ENCODE measurements at places on chromosomes 7 and 10.

- no peak for DNase-seq
These were observed 67.3 kb downstream of the OGDH start for GRCh38 chr7:44673771-44674170.

- no peak for DNase-seq
These were observed 739.0 kb upstream of the GALNT17 start for GRCh38 chr7:70392877-70393435.

DNA sequence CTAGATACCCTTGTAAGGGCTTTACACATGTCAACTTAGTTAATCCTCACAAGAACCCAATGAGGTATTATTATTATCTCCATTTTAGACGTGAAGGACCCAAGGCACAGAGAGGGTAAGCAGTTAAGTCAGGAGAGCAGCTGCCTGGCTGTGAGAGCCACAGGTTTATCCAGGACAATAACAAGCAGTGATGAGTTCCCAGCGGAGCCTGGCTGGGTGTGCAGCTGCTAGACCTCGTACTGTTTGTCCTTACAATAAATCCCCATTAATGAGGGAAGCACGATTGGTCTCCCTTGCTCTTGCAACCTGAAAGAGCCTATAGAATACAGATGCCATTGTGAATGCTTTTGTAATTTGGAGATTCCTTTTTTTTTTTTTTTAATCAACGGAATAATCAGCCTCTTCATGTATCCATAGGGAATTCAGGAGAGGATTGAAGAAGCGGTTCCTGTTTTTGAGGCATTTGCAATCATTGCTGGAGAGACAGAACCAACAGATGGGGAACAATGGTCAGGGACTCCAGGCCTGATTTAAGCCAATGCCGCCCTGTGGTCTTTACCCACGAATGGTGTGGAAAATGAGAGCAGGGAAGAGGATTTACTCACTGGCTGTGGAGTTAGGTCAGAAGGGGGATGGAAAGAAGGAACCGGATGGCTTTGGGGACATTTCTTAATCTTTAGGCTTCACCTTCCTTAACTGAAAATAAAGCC, 12.3 kb upstream of the ASB4 start:
- no peak for DNase-seq

DNA sequence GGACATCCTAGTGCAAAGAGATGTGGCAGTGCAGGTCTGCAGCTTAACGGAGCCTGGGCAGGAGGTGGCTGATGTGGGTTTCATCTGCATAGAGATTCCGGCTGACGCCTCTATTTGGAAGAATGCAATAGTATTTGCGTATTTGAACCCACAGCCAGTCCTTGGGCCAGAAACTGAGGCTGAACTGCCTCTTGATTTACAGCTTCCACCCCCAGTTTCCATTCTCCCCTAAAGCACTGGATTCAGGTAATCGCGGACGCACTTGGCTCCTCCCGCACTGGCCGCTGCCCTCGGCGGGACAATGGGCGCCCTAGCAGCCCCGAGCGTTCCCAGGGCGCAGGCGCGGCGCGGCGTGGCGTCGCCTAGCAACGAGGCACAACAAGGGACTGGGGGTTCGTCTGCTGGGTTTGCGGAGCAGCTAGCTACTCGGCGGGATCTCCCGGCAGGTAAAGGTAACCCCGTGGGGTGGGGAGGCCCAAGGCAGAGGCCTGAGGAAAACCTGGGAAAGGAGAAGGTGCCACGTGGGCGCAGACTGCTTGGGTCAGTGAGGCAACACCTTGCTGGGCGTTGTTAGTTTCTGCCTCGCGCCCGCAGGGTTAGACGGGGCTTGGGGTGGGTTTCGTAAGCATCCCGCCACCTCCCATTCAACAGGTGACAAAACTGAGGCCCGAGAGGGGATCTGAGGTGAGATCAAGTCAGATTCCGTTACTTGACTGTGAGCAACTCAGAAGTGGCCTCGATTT, at the start of gene ARMC3:
ARMC3 (plus strand) TSS at position 393 of the 743 bp plus-strand sequence. CDS start 3,944 bp downstream, outside the sequence.
- peak; percentile 68 for DNase-seq

DNA sequence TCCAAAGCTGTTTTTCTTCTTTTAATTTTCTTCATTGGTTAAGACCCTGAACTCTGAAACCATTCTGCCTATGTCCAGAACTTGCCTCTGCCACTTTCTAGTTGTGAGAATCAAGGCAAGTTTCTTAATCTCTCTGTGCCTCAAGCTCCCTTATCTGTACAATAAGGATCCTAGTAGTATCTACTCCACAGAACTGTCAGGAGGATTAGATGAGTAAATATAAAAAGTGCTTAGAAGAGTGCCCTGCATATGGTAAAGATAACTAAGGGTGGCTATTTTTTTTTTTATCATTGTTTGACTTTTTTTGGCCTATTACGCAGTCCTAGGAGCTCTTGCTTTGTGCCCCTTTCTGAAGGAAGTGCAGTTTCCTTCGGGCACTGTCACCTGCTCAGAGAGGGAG, 46.4 kb upstream of the RAPGEF5 start:
- DNase-seq = no peak

GRCh38 chr10:100362570-100363496, 15.8 kb downstream of the SCD start:
- no peak for DNase-seq

- DNase-seq = no peak
These were observed 165.2 kb downstream of the AMPH start for GRCh38 chr7:38465956-38466355.

- DNase-seq = no peak
These were observed 2.5 kb downstream of the ENTPD1 start for GRCh38 chr10:95758351-95759025.

DNA sequence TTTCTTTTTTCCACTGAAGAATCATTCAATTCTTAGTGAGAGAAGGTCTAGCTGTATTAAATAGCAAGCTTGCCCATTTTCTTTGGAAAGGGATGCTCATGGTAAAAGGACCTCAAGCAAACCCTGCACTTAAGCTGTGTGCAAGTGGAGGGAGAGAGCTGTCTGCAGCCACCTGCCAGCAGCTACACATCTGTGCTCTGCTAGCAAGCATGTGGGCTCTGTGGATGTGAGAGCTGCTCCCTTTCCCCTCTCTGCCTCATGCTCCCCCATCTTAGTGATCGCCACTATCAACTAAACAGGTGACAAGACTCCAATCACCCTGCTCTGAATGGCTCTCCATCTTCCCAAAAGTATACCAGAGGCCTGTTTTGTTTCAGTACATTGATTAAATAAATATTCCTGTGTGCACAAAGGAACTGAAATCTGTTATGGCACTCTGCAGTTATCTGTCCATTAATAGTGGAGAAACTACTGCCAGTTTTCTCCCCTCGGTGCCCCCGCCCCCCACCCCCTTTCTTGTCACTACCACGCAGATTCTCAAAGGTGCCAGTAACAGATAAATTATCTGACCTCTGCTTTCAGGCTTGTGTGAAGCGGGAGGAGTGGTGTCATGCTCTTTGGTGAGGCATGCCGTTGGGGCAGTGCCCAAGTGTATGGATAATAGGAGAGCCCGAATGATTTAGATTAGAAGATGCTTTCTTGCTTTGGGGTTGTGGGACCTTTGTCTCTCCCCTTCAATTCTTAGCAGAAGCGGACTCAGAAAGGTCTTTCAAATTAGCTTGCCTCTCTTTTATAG, 26.4 kb downstream of the AUTS2 start:
- DNase-seq = no peak

DNA sequence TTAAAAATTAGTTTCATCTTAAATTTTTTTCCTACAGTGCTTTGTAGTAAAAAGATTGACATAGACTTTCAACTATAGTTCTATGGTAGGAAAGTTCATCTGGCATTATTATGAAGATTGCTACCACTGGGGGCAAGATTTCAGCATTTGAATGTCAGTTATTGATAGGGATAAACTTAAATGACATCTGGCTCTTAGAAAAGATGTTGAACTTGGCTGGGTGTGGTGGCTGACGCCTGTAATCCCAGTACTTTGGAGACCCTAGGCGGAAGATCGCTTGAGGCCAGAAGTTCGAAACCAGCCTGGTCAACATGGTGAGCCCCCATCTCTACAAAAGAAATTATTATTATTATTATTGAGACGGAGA, 1.4 kb upstream of the TRA2A start:
- DNase-seq = no peak

GRCh38 chr7:4820405-4820966, 41.3 kb downstream of the PAPOLB start:
- no peak for DNase-seq

GRCh38 chr7:114540291-114540690, 125.7 kb downstream of the FOXP2 start:
- DNase-seq = no peak

DNA sequence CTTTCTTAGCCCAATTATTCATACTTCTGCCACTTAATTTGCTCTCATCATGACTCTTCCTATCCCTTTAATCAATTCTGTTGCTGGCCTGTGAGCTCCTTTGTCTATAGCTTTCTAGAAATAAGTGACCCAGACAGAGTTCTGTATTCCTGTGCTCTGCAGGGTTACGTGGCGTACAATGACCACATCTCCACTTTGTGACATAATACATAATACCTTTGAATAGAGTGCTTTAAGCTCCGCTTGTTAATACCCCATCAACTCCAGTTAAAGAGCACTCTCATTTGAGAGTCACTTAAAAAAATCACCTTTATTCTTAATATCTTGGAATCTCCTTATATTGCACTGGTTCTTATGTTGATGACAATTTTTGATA, 619.0 kb downstream of the PARD3 start:
- DNase-seq = no peak

DNA sequence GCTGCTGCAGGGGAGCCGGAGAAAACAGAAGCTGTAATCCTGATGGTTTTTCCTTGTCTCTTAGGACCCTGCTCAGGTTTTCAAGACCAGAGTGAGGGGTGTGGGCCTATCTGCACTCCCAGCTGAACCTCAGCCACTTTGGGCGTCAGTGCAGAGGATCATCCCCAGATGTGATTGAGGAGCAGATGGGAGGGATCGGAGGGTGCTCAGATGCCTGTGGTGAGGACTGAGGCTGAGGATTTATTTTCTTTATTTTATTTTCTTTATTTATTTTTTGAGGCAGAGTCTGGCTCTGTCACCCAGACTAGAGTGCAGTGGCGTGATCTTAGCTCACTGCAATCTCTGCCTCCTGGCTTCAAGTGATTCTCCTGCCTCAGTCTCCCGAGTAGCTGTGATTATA, 13.9 kb downstream of the COL26A1 start:
- no peak for DNase-seq

DNA sequence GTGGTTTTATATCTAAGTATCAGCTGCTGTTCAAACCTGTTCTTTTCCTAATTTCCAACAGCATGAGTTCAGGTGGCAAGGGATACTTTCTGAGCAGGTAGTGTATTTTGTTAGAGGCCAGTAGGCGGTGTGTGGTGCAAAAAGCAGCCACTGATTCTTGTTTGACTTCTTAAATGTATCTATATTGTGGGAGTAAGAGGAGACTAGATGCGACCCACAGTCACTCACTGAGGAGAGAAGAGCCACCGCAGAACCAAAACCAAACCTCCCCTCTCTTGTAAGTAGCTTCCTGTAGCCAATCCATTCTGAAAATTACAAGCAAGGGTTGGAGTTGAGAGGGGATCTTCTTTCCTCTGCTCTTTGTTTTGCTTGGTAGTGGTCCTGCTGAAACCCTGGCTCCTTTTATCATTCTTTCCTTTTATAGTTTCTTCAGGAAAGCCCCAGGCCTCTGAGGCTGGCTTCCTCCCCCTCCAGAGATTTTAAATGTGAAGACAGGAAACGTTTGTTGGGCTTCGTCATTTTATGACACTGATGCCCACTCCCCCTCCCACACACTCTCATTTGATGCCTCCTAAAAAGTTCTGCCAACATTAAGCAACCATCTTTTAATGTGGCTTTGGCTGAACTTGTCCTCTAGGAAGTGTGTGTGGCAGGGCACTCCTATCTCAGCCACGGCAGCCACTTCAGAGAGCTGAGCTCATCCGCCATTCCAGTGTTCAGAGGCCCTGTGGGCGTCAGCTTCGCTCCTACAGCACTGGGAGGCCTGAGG, 566.0 kb downstream of the SUGCT start:
- DNase-seq = no peak

GRCh38 chr10:712089-712488, 22.6 kb upstream of the DIP2C start:
- DNase-seq = no peak

DNA sequence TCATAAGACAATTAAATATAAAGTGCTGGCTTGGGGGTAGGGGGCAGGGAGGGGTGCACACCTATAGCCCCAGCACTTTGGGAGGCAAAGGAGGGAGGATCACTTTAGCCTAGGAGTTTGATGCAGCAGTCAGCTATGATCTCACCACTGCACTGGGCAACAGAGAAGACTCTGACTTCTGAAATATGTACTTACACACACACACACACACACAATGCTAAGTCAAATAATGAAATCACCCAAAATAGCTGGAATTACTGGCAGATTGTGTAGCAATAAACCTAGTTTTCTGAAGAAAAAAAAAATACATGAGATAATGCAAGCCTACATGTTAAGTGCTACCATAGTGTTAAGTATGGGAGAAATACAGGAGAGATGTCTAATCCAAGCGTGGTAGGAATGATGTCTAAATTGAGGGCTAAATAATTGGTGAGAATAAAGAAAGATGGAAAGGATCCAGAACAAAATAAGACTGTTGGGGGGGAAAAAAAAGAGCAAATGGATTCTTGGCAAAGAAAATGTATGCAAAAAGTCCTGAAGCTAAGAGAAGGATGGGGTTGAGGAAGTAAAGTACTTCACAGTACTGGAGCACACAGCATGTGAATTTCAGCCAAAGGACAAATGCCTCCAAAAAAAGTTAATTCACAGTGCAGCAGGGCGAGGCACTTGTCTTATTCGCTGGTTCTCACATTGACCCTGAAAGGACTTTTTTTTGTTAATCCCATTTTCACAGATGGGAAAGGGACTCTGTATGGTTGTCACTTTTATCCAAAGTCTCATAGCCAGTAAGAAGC, 73.9 kb downstream of the IGF2BP3 start:
- DNase-seq = no peak

DNA sequence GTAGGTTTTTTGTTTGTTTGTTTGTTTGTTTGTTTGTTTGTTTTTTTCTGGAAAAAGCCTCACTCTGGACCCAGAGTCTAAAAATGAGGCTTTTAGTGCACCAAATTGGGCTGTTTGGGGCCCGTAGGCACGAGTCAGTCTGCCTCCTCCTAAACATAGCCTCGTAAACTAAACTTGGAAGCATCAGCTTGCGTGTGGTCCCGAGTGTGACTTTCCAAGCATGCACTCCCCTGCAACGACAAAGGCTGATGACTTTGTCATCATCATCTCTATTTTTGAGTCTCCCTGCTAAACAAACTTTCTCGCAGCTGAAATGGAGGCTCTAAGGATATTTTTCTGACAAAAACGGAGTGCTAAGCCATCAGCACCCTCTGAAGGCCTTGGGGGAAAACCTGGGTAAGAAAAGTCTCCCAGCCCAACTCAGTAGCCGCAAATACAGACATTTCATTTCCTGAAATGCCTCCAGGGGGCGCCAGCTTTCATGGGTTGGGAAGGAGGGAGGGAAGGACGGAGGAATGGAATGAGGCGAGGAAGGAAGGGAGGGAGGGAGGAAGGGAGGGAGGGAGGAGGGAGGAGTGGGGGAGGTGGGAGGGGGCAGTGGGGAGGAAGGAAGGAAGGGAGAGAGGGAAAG, 245.9 kb downstream of the KCNMA1 start:
- peak; percentile 86 for DNase-seq

DNA sequence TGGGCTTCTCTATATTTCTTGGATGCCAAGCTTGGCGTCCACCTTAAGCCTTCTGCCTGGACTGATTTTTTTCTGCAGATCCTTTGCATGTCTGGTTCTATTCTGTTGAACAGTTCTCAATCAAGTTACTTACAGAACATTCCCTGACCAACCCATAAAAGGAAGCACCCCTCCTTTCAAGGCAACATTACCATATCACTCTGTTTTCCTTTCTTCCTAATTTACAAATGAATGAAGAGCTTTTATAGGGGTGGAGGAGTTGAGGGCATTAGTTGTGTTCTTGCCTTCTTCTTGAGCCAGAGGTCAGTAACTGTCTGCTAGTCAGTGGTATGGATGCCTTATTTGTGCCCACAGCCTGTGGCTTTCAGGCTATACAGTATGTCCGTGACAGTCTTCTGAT, 361.0 kb downstream of the PHTF2 start:
- DNase-seq = no peak
